Mucosa of gallbladder (tissue), 1 donor: ENCODE measurements at places on chromosomes 5 and 9.

- DNase-seq: no peak
Measured at GRCh38 chr9:4362281-4362680, 62.4 kb upstream of the GLIS3 start.

- no peak for DNase-seq
Measured at GRCh38 chr5:79975422-79975821, 15.6 kb downstream of the MTX3 start.

GRCh38 chr9:87198716-87199115 is 251.4 kb upstream of the GAS1 start:
- no peak for DNase-seq

- no peak for DNase-seq
Measured at GRCh38 chr5:113085880-113086409, 109.3 kb downstream of the DCP2 start.

GRCh38 chr5:124628721-124629596 is 117.5 kb downstream of the ZNF608 start:
- peak; percentile 56 for DNase-seq
